ENCODE measurements at places on chromosomes 11 and 22.

DNA sequence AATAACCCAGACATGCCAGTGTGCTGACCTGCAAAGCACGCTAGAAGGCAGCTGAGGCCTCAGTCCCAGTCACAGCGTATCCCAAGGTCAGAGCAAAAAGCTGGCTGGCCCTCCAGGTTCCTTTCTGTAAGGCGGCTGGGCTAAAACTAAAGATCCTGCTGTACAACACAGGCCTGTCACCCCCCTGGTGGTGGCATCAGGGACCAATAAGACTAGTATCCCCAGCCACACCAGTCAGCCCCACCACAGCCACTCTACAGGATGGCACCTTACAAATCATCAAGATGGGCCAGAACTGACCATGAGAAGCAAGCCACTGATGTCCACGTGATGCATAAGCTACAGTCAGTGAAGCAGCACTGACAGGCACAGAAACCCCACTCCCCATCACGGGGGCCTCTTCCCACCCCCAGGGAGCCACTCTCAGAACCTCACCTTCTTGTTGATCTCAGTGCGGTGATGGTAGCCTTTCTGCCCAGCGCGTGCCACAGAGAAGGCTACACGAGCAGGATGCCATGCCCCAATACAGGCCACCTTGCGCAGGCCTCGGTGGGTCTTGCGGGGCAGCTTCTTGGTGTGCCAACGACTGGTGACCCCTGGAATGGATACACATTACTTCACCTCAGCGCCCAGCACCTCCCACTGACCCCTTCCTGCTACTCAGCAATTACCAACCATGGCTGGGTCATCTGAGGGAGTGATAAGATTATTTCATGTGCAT lies 5.0 kb downstream of the RPL3 start:
- no peak for DNase-seq

GRCh38 chr11:118114266-118114665 lies 27.5 kb upstream of the SMIM35 start:
- no peak for DNase-seq

DNA sequence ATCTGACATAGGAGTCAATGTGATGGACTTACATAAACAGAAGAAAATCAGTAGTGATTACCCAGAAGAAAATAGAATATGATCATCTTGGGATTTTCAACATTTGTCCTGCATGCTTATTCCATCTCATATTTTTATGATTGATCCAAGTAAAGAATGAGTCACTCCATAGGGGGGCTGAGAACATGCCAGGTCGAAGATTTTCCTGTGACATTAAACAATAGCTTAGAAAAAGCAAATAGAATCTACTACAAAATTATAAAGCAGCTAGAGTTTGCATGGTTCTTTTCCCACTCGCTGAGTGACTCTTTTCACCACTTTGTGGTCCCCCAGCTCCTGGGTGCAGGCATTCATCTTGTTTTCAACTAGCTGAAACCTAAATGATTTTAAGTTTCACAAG lies 56.3 kb downstream of the DDI1 start:
- DNase-seq: no peak

DNA sequence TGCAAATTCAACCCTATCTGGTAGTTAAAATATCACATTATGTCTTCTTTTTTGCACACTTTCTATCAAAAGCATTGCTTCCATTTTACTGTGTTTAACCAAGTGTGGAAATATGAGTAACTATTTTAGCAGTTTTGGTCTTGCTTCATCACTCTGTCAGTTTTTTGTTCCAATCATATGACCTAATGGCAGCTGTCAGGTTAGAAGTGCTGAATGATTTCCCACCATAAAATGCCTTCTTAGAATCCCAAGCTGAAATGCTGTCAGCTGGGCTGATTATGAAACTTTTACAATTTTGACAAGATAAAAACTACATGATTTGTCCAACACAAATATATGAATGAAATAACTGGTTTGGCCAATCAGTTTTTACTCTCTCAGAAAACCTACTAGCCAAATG lies 1654.6 kb upstream of the RAG2 start:
- DNase-seq: no peak

- peak; percentile 83 for DNase-seq
These were observed 41.0 kb upstream of the CD5 start for GRCh38 chr11:61061081-61061826.

DNA sequence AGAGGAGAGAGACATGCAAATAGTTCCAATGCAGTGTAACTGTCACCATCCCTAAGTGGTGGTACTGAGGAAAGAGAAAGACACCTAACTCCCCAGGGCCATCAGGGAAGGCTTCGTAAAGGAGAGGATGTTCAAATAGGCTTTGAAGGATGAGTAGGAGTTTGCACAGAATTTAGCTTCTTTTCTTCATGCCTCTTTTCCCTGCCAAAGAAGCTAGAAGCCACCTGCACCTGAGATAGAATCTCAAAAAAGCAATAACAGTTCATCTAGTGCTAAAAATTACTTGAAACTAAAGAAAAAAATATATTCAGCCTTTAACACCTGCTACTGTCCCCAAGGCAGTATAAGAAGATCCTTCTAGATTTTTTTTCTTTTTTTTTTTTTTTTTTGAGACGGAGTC lies 16.7 kb upstream of the XBP1 start:
- DNase-seq: no peak

GRCh38 chr11:26348776-26349175 lies 16.8 kb downstream of the ANO3 start:
- no peak for DNase-seq

GRCh38 chr11:118430956-118431355 lies 5.3 kb upstream of the KMT2A start:
- no peak for DNase-seq

- DNase-seq: no peak
These were observed 65.2 kb downstream of the FBXO7 start for GRCh38 chr22:32539631-32540421.

- no peak for DNase-seq
These were observed 28.0 kb downstream of the KCNJ1 start for GRCh38 chr11:128839081-128839480.

DNA sequence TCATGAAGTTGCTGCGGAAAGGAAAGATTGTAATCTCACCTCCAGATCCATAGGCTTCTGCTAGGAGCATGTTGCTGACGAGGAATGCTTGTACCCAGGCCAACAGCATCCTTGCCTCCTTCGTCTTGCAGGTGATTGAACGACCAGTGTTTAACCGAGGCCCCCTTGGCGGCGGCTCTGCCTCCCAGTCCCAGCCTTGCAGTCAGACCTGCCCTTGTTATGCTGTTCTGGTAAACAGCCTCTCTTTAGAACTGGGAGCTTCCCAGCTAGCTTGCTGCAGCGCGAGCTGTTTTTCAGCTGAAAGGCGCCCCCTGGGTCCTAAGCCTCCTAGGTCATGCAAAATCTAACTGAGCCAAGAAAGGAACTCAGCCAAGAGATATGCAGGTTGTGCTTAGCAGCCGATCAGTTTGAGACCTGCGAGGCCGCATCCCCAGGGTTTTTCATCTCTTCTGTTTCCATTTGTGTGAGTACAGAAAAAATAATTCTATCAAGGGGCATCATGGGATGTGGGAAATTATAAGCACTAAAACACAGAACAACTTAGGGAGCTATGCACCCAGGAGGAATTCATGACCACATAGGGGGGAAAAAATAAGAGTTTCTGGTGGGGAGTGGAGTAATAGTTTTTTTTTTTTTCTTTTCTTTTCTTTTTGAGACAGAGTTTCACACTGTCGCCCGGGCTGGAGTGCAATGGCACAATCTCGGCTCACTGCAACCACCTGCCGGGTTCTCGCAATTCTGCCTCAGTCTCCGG lies at the start of gene PIK3IP1:
TSS of gene PIK3IP1 (minus strand) at position 253 of the 754 bp plus-strand sequence. CDS start at position 109, 144 bp downstream.
- DNase-seq: peak; percentile 82

DNA sequence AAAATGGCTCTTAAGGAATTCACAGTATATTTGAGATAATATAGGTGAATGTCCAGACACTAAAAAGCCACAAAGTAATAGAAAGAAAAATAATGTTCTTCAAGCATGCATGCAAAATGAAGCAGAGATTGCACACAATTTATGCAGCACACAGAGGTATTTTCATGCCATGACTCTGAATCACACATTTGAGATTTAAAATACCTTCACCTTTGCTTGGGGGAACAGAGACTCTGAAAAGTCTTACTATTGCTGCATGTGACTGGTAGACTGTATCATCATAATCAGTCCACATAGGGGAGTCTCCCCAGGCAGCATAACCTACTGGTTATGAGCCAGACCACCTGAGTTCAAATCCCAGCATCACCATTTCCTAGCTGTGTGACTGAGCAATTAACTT lies 96.2 kb downstream of the RCN1 start:
- no peak for DNase-seq

DNA sequence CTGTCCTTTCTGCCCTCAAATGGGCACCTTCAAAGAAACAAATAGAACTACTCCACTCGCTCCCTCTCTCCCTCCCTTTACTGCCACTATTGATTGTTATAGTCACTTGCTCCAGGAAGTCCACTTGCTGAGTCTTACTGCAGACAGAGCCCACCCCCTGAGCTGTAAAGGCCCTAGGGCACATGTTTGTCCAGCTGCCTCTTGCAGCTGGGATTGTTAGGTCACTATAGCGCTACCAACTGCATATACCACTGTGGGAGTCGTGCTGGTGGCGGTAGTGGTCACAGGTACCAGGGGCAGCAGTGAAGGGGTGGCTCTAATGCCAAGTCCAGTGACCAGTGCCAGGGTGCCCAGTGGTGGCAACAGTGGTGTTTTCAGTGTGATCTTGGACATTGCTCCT lies 4.4 kb upstream of the SREBF2 start:
- no peak for DNase-seq

DNA sequence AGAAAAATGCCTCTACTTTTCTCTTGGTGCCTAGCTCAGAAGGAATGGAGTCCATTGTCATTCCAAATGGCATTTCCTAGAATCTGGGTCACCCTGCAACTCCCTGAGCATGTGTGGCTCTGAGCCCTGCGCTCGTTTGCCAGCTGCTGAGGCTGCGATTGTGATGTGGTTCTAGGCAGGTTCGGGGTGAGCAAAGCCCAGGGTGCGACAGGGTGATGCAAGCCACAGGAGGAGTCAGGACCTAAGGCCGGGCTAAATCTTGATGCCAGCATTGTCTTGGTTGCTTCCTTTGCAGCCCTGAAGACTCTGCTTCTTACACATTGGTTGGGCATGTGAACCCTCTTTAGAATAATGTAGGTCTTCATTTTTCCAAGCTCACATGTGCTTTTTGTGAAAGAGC lies 131.0 kb downstream of the MORC2 start:
- no peak for DNase-seq

DNA sequence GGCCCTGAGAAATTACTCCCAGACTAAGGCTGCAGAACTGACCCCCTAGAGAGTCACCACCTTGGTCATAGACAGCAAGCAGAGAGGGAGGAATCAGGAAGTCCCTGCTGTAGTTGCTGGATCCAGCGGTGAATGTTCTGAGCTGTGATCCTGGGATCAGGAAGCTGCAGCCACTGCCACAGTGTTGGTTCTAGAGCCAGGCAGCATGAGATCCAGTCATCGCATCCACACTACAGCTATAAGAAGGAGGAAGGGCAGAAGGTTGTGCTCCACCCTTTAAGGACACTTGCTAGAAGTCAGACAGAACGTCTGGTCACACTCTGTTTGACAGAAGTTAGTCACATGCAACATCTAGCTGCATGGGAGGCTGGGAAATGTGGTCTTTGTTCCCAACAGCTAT lies 104.7 kb upstream of the OR4B1 start:
- DNase-seq: no peak

- DNase-seq: no peak
These were observed 27.3 kb upstream of the ELF5 start for GRCh38 chr11:34540870-34541269.

GRCh38 chr11:102538932-102539331 lies 8.4 kb upstream of the MMP7 start:
- no peak for DNase-seq

DNA sequence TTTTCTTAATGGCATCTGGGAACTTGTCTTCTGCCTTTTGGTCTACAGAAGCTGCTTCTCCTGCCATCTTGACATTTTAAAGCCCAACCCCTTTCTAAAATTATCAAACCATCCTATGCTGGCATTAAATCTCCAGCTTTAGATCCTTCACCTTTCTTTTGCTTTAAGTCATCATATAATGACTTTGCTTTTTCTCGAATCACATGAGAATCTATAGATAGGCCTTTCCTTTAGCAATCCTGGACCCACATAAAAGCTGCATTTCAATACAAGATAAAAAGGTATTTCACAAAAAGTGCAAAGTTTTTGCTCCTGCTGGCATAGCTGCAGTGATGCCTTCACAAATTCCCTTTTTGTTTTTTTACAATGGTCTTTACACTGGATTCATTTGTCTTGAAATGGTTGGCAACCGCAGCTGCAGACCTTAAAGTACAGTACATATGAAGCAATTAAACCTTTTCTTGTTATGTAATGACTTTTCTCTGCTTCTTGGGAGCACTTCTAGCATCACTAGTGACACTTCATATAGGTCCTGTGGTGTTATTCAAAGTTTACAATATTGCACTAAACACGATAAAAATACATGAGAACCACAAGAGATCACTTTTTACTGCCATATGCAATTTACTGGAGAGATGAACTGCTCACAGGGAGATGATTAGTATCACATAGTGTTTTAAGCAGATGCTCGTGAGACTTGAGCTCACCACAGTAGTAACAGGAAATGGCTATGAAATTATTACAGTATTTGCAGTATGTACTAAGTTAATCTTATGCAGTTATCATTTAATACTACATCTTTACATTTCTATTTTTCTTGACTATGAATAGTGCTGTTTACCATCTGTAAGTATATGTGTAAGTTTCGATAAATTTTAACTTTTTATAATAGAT lies 41.6 kb downstream of the ACER3 start:
- DNase-seq: no peak

DNA sequence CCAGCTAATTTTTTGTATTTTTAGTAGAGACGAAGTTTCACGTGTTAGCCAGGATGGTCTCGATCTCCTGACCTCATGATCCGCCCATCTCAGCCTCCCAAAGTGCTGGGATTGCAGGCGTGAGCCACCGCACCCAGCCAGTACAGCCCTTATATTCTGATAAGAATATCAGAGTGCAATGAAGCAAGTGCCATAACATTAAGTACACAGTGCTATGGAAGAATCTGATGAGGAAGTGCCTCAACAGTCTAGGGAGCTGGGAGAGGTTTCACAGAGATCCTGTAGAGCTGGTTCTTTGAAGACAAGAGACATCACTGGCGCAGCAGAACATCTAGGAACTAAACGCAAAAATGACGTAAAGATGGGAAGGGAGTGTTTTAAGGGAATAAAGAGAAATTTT lies 2.1 kb downstream of the RTCB start:
- DNase-seq: no peak

- no peak for DNase-seq
These were observed 616.3 kb downstream of the INSC start for GRCh38 chr11:15730995-15731385.

GRCh38 chr11:134468081-134468668 lies 56.1 kb upstream of the B3GAT1 start:
- no peak for DNase-seq

GRCh38 chr11:2325719-2326118 lies 23.9 kb downstream of the TSPAN32 start:
- no peak for DNase-seq

DNA sequence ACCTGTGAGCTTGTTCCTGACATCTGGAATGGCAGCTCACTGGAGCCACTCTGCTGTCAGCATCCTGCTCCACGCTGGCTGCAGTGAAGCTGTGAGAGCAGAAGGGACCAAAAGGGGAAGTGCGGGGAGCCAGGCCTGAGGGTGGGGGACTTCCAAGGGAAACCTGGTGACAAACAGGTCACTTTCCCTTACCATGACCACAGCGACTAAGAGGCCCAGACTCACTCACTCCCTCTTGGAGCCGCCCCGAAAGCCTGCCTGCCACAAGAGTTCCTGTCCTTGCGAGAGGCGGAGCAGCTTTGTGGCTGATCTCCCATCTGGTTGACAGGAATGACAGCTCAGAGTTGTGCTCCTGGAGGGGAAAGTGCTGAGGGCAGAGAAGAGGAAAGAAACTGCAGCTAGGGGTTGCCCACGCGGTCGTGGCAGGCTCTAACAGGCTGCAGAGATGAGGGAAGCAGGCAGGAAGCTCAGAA lies 183.8 kb upstream of the NTM start:
- no peak for DNase-seq
